ENCODE measurements at places on chromosomes 12 and 14.

DNA sequence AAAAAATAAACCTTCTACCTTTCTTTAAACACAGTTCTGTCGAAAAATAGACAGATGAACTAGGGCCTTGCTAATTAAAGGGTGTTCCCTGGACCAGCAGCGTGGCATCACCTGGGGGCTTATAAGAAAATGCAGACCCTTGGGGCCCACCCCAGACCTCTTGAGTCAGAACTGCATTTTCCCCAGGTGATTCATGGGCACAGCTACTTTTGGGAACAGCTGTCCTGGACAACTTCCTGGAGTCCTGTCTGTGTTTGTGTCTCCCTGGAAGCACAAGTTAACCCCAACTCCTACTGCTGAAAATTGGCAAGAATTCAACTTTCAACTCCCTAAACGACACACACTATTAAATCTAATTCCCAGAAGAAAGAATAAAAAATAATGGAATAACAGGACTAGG is 17.8 kb downstream of the FBLN5 start:
- peaks cover 6% of the 10 kb centered on the region for H3K4me1 ChIP-seq
- peaks cover 53% of the 10 kb centered on the region for H3K36me3 ChIP-seq
- H3K27me3 ChIP-seq, result no peaks in the 10 kb centered on the region
- H3K4me3 ChIP-seq, result no peak overlapping the region
- no peak overlapping the region for H3K27ac ChIP-seq

DNA sequence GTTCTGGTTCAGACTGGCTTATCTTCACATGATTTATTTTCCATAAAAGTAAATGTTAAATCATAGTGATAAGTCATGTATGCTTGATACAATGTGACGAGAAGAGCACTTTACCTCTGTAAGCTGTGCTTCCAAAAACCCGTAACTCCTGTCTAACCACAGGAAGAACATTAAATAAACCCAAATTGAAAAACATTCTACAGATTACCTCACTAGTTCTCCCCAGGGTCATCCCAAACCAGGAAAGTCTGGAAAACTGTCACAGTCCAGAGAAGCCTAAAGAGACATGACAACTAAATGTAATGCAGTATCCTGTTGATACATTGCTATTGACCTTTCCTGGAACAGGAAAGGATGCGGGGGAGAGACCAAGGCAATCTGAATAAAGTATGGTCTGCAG is 32.5 kb upstream of the DUSP6 start:
- no peaks in the 10 kb centered on the region for H3K36me3 ChIP-seq
- no peak for DNase-seq
- no peak overlapping the region for H3K4me3 ChIP-seq
- no peaks in the 10 kb centered on the region for H3K27me3 ChIP-seq

- H3K27ac ChIP-seq, result no peak overlapping the region
- DNase-seq, result no peak
- peaks cover 30% of the 10 kb centered on the region for H3K36me3 ChIP-seq
- no peak overlapping the region for H3K4me3 ChIP-seq
- H3K4me1 ChIP-seq, result no peaks in the 10 kb centered on the region
Measured at GRCh38 chr12:112025808-112026375, 12.7 kb downstream of the ERP29 start.

DNA sequence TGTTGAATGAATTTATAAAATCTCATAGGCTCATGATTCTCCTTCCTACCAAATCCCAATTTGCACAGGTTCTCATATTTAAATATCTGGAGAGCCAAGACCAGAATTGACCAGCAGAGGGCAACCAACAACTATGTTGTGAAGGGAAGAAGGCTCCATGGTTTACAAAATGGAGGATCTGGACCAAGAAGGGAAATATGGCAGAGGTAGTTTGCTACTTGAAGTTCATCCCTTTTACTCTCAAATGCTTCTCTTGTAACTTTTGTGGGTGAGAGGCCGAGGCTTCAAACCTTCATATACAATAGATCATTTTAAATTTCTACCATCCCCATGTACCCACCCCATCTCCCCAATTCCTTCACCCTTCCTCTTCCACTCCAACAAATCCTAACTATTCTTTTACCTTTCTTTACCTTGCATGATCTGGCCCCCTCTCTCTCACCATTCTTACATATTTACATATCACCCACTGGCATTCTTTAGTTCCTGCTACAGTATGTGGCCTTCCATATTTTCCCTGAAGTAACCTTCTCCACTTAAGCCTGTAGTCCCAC is 3.8 kb upstream of the SMARCC2 start:
- peak; percentile 87 for DNase-seq
- no peaks in the 10 kb centered on the region for H3K36me3 ChIP-seq
- no peak overlapping the region for H3K4me3 ChIP-seq
- peaks cover 2% of the 10 kb centered on the region for H3K4me1 ChIP-seq
- no peak overlapping the region for H3K27ac ChIP-seq

All from IMR-90 (cell line).